Activated T-cell treated with anti-CD3 and anti-CD28 coated beads for 48 hours (primary cell): ENCODE measurements at places on chromosomes 6 and 20.

GRCh38 chr6:53048431-53049195, 16.6 kb upstream of the FBXO9 start:
- DNase-seq = no peak

DNA sequence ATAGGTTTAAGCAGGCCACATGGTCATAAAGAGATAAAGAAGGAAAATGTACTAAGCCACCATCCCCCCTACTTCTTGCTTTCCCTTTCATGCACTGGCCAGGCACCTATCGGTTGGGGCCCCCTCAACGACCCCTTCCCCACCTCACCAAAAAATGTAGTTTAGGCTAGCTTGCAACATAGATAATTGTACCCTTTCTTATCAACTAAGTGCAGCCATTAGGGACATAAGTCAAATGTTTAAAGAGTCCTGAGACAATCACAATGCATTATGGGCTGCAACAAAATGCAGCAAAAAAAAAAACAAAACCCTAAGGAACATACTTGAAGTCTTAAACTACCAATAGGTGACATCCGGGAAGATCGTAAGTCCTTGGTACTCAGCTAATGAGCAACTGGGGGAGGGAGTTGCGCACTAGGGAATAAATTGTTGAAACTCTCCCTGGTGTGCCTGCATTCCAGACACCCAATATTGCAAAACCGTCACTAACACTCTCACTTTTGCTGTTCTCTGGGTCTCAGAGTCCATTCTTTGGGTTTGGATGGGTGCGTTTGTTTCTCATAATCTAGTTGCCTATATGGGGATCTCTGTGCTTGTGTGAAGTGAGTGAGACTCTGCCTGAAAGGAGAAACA, 12.4 kb upstream of the HLA-G start:
- no peak for DNase-seq

DNA sequence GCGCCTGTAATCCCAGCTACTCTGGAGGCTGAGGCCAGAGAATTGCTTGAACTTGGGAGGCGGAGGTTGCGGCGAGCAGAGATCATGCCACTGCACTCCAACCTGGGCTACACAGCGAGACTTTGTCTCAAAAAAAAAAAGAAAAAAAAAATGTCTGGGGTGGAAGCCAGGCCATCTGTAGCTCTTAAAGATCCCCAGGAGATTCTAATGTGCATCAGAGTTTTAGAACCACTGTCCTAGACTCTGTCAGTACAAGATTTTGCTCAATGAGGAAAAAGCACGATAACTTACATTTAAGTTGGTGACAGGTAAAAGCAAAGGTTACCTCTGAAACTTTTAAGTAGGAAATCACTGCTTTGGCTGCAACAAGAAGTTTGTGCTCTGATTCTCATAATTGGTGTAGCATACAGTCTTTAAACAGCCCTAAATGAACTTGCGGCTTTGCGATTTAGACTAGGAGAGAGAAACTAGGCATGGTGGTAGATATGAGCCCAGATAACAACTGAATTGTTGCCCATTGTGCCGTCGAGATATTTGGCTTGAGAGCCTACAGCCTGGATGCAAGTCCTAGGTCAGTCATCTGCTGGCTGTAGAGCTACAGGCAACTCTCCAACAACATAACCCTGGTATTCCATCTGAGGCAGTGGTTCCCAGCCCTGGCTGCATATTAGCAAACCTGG, 67.2 kb downstream of the BACH2 start:
- DNase-seq = no peak

GRCh38 chr20:58374906-58375758, 13.9 kb upstream of the VAPB start:
- no peak for DNase-seq

GRCh38 chr20:19465536-19465935, 253.1 kb downstream of the SLC24A3 start:
- no peak for DNase-seq

GRCh38 chr20:4090756-4091489, 75.6 kb upstream of the RNF24 start:
- no peak for DNase-seq

- no peak for DNase-seq
These were observed 9.7 kb downstream of the CST7 start for GRCh38 chr20:24958506-24959385.

DNA sequence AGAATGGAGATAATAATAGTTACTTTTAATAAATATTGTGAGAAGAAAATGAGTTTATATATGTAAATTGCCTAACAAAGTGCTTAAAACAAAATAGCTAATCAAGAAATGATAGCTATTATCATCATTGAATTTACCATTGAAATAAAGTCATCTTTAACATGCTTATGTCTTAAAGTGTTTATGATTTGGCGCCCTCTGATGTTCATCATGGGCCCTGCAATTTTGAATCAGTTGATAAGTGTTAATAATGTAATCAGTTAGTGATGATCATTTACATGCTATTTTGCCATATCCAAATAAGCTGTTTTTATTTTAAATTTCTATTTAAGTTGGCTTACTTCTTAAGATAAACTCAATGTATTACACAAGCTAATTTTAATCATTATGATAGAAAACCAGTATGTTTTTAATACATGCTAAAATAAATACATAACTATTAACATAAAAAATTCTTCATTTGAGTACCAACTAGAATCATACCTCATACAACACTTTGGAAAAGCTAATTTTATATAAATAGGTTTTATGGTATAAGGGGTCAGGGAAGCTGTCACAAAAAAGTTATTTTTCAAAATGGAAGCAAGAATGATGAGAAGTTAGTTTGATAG, 39.2 kb upstream of the TPD52L1 start:
- peak; percentile 4 for DNase-seq

DNA sequence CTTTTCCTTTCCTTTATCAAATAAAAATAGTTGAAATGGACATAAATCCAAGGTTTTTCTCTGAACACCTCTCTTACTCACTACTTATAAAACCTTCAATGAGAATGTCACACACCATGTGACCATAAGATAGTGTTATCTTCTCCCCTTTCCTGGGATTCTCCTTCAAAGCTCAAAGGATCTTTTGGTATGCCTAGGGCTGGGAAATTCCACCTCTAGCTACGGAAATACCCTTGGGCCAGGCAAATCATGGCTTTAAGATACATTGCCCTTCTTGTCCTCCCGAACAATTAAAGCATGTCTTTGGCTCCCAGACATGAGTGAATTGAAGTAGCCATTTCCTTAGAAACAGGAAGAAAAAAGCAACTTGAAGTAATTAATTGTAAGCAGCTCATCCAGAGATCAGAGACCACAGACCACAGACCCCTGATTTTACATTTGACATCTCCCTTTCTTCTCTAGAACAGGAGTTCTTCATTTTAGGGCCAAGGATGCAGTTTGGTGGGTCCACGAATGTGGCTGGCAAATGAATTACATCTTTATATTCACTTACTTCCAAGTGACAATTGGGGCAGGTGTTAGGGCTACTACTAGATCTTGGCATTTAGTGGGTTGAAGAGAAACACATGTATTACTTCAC, 4.1 kb downstream of the PLCB4 start:
- no peak for DNase-seq

- DNase-seq = no peak
These were observed 120.9 kb downstream of the MANEA start for GRCh38 chr6:95698271-95698670.

DNA sequence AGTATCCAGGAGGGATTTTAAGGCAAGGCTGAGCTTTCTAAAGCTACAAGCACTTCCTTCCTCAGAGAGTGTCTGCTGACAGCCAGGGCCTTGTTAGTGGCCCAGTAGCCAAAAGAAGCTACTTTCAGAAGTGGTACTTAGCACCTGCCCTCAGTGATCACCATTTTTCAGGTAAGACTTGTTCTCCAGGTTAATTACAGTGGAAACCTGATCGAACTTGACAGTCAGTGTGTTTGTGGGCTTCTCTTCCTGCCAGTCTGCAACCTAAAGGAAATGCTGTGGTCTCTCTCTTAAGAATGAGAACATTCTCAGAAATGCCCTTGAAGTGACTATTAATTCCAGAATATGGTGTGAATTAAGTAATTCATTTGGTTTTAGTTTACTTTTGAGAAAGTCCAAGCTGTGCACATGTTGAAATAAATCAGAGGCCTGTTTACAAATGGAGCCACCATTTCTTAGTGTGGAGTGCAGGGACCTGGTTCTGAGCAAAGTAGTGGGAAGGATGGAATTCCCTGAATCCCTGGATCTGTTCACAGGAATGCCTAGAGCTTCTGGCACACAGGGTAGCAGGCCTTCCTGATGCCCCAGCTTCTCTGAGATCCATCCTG, 185.3 kb upstream of the AGPAT4 start:
- DNase-seq = no peak

DNA sequence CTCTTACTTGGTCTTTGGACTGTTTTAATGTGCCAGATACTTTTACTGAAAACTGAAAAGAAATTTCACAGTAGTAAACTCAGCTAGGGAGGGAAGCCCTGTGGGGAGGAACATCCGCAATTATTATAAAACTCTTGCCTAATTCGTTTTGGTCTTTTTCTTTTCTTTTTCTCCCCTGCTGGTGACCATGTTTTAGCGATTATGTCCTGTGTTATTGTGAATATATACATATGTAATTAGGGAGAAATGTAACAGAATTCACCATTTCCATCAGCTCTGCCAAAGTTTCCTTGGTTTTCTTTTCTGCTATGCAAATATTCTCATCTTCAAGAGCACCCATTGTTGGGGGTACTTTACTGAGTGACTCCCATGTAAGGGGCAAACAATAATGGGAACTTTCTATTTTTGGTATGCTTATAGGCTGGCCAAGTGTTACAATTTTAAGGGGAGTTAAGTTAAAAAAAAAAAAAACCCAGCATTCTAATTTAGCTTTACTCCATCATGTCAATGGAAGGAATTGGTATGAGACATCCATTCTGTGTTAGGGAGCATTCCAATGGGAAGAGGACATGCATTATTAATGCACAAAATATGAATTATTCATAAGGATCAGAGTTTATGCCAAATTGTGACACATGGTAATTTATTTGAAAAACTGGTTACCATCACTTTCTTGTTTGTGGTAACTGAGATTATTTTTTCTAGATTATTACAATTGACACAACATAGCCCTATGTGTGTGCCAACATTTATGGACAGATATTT, 2.0 kb downstream of the DOK5 start:
- DNase-seq = no peak

- no peak for DNase-seq
These were observed 120.1 kb downstream of the MAP3K5 start for GRCh38 chr6:136672144-136672543.

DNA sequence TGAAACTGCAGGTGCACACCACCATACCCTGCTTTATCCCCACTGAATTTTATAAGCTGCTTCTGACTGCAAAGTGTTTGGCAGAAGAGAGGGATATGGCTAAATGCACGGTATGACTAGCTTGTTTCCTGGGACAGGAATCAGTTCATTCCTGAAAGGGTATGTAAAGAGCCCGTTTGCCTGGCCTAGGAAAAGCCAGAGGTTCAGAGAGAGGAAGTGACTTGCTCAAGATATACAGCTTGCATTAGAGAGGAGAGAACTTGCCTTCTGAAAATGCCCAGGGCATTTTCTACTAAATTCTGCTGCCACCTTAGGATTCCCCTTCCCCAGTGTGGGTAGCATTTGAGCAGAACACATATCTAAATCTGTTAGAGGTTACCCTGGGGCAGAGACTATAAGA, 683 bp upstream of the GCNT2 start:
- no peak for DNase-seq

DNA sequence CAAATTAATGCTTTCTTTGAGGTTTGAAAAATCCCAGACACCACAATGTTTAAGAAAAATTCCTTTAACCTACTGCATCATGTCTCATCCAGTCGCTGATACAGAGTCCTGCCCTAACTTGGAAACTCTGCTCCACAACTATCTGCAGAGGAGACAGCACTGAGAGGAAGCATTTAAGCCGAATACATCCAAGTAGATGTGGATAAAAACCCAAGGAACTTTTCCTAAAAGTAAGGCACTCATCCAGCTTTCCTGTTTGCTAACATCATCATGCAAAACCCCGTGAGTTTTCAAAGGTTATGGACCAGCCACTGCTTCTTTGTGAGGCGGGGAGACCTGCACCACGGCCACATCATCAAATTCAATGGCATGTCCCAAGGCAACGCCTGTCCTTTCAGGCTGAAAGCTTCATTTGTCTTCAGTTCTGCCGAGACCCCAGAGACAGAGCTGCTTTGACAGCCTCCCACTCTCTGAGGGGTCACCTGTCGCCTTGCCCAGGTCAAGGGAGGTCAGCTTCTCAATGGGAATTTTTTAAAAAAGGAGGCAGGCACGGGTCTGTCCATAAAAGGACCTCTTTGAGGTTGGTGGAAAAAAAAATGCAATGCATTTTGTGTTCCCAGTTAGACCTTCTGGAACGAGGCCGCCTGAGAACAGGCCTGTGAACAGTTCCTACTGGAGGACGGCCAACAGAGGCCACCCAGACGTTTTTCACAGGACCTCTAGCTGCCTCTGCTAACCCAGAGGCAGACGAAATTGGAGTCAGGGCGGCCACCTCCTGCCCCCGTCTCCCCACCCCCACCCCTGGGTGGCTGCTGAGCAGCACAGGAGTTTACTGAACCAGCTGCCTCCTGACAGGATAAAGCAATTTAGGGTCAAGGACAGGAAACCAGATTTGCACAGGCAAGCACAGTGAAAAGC, 142.5 kb upstream of the HDDC2 start:
- DNase-seq = no peak

GRCh38 chr6:35745509-35745908, 8.7 kb downstream of the ARMC12 start:
- DNase-seq = no peak

- peak; percentile 43 for DNase-seq
These were observed 26.2 kb downstream of the ARHGAP18 start for GRCh38 chr6:129683601-129684322.

DNA sequence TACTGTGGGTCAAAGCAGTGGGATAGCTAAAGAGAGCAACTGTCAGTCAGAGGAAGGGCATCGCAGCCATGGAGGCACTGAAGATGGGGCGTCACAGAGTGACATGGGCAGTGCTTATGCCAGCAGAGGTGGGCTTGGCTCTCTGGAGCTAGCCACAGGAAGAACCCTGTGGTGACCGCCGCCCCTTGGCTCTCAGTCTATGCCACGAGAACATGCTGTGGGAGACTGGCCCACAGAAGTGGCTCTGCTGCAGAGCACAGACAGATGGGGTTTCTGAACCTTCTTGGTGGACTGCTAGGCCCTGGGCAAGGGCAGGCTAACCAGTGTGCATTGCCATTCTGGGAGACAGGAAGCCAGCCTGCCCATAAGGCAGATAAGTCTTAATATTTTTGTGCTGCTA, 290.0 kb upstream of the SUPT3H start:
- DNase-seq = no peak

DNA sequence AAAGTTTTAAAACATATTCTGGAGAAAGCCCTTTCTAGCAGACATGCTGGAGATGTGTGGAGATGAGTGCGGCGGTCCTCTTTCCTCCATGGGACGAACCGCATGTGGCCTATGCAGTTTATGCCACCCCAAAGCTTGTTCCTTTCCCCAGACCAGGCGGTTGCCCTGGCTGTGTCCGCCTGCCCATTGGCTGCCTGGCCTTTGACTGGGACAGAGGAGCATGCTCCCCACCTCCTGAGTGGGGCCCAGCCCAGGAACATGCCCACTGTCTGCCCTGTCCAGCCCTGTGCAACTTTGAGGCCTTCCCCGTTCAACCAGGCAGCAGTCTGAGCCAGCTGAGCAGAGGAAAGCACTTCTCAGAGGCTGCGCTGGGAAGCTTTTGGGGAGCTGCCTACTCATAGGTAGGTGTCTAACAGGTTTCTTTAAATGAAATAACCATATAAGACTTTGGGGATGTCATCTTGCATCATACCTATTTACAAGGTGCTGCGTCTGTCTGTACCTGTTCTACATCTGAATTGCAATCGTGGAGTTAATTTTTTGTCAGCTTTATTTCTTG, 20.6 kb downstream of the FOXC1 start:
- DNase-seq = no peak

- DNase-seq = no peak
These were observed 211.1 kb downstream of the PLCB4 start for GRCh38 chr20:9279918-9280401.
